ENCODE measurements at places on chromosomes 7 and 10. TPM values are rescaled to one million over a fixed set of nuclear protein-coding genes. Genes with fewer than 3 reads are reported as not detected.

- DNase-seq, result peak; percentile 44
Measured at GRCh38 chr7:880450-880849, 4.1 kb downstream of the GET4 start.

DNA sequence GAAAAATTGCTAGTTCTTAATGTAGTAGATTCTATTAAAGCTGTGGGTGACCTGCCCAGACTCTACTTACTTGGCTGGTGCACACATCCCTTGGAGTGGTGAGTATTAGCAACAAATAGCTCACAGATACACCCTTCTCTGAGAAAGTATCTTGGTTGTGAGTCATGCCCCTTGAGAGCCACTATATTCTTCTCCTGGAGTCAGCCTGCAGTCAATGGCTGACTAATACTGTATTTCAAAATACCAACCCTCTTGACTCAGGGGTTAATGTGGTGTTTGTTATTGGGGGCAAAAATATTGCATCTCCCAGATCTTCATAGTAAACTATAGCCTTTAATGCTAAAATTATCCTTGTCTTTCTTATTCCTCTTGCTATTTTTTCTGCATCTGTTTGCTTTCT lies 354.9 kb downstream of the BMPER start:
- DNase-seq, result peak; percentile 94

DNA sequence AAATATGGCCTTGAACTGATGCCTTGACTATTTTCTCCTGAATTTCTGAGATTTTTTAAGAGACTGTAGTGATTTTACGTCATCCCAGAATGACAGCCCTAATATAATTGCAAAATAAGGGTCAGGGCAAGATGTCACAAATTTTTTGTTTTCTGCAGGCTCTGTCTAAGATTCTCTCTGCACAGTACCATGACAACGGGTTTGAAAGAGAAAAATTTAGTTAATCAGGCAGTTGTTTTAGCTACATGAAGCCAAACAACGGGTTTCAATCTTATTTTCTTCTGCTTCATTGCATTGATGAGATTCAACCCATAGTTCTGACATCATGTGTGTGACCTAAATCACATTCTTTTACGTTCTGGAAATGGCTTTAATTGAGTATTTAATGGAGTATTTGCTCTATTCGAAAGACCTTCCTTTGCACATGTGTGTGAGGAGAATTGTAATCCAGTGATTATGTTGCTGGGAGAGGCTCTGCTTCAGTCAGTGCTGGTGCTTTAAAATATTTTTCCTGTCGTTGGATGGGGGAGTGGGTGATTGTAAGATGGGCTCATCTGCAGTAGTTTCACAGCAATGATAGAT lies 118.0 kb upstream of the RHOBTB1 start:
- no peak for DNase-seq

DNA sequence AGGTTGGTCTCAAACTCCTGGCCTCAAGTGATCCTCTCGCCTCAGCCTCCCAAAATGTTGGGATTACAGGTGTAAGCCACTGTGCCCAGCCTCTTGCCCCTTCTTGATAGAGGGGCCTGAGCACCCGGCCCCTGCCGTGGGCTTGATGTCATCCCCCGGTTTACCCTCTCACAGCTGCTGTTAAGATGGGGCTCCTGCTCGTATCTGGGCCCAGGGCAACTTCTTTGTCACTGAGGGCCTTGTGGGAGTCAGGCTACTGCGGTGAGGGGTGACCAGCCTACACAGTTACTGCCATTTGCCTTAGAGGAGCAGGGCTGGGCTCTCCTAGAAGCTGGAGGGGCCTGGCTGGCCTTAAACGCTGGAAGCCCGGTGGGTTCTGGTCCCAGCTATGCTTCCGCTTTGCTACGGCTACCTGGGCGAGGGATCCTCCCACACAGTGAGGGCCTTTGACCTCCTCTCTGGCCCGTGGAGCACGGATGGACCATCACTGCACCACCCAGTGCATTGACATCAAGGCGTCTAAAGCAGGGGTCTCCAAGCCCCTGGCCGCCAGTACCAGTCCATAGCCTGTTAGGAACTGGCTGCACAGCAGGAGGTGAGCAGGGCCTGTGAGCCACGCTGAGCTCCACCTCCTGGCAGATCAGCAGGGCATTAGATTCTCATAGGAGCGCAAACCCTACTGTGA lies 1.1 kb upstream of the TMEM130 start:
- DNase-seq, result no peak

The CH25H gene
- total RNA-seq, result 0.06 TPM

GRCh38 chr10:7776777-7777176 lies 11.0 kb downstream of the KIN start:
- no peak for DNase-seq

- no peak for DNase-seq
Measured at GRCh38 chr10:105956550-105956949, 1208.0 kb downstream of the SORCS1 start.

DNA sequence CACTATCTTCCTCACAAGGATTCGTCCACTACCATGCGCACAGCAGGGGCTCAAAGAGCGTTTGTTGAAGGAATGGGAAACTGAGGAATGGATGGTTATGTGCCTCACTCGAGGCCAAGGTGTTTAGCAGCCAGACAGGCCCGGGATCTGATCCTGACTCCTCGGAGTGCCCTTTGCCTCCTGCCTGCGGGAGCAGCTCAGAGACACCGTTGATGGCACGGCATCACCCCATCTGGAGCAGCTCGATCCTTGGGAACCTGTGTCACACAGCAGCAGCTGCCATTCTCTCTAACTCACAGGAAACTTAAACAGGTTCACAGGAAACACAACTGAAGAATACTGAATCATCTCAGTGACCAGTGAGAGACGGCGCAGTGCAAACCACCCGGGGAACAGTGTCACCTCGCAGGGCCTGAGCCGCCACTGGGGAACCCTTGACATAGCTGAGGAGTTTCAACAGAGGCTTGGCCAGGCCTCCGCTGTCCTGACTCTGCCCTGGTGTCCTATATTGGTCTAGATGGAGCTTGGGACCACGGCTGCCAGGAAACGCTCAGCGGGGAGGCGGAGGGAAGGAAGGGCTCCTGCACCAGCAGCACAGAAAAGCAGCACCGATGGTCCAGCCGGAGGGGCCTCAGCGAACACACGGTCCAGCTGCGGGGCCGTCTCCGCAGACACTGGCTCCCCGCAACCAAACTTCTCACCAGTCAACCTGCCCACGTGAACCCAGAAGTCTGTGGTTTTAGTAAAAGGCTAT lies 169.4 kb downstream of the ADARB2 start:
- DNase-seq, result no peak

The GPR37 gene
- total RNA-seq, result not detected

DNA sequence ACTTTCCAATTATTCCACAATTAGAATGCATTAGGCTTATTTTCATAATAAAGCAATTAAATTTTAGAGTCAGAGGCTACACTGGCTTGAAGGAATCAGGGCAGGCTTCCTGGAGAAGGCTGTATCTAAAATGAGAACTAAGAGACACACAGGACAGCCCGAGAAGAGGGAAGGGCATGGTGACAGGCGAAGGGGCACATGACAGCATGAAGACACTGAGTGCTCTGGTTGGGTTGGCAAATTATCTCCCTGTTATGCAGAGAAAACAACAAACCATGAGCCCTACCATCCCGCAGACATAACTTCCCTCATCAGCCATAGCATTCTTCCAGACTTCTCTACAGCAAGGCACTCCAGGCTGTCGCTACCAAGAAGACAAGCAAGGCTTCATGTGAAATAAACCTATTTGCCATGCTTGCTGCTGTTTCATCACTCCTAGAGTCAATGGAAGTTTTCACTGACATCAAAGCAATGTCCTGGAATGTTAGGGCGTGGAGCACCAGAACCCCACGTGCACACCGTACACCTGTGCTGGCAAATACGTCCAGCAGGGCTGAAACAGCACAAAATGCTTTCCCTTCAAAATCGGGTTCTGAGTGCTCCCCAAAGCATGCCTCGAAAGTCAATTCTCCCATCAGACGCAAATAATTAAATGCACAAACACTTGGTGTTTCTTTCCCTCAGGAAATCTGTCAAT lies 21.3 kb downstream of the VOPP1 start:
- DNase-seq, result no peak

- DNase-seq, result peak; percentile 31
Measured at GRCh38 chr7:118158766-118159165, 25.2 kb upstream of the LSM8 start.

DNA sequence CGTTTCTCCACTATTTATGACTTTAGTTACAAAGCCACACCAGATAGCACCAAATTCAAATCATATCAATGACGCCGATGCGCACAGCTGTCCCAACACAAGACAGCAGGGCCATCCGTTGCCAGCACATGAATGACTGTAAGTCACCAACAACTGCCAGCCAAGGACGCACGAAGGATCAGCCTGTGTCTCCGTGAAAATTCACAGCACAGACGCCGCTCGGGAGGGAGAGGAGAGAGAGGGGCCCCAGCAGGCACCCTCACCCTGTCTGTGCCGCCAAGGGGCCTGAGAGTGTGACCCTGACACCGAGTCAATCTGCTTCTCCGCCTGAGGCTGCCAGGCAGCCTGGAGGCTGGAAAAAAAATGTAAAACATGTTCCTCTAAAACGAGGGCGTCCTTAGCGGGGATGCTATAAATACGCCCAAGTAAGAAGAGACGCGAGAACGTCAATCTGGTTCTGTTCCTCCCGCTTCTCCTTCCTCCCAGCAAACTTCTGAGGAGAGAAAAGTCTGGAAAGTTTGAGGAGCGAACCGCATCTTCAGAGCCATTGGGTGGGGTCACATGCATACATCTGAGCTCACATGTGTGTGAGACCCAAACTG lies 111.2 kb downstream of the PTPRN2 start:
- DNase-seq, result no peak

DNA sequence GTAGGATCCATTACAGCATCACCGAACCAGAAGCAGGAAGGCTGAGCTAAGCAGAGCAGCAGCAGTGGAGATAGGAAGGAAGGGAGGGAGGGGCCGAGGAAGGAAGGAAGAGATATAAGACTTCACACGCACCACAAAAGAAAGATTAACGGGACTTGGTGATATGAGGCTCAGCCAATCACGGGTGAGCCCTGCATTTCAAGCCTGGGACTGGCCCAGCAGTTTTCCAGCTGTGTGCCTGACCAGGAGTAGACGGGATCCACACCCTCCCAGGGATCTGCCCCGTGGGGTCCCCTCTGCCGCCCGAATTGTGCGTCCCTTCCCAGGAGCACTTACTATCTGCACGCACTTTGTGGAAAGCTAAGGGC lies 16.2 kb downstream of the ATG9B start:
- no peak for DNase-seq

DNA sequence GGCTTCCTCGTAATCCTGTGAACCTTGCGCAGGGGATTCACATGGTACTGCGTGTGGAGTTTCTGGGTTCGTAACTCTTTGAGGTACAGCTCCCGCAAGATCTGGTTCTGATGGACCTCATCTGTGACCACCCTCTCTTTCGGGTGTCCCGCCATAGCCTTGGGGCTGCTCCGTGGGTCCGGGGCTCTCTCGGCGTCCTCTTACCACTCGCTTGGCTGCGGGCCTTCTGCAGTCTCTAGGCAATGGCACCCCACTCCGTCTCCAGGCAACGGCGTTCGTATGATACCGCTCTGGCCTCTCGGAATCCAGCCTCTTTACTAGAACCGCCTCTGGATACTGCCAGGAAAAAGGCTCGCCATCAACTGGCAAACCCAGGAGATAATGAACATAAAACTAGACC lies 54.7 kb upstream of the AMPH start:
- no peak for DNase-seq

- DNase-seq, result no peak
Measured at GRCh38 chr10:76298329-76298728, 866.9 kb downstream of the LRMDA start.

GRCh38 chr10:114603948-114604347 lies 54.1 kb downstream of the ABLIM1 start:
- no peak for DNase-seq

GRCh38 chr10:80191589-80192270 lies 13.6 kb downstream of the ANXA11 start:
- DNase-seq, result no peak

DNA sequence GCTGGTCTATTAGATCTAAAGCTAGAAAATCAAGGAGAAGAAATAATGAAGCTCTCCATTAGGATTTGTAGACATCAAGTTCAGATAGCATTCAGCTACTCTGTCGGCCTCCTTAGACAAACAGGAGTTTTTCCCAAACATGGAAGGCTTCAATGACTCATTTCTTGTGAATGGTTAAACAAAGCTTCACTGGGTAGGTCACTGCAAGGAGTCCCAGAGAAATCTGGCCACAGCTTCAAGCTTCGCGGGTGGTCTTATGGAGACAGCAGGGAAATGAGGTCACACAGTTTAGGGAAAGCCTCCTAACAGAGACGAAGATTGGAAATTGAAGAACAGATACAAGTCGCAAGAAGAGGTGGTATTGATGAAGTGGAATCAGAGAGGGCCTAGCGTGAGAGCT lies 22.6 kb upstream of the LRRC72 start:
- DNase-seq, result peak; percentile 8

- DNase-seq, result no peak
Measured at GRCh38 chr10:93440591-93441091, 41.5 kb downstream of the MYOF start.

- no peak for DNase-seq
Measured at GRCh38 chr10:49187044-49187484, 1.1 kb downstream of the TMEM273 start.

- DNase-seq, result no peak
Measured at GRCh38 chr10:80296942-80297341, 7.5 kb upstream of the MAT1A start.

- DNase-seq, result peak; percentile 99
Measured at GRCh38 chr7:156751319-156751718, 110.7 kb downstream of the RNF32 start.

- DNase-seq, result no peak
Measured at GRCh38 chr7:155408651-155409586, 49.0 kb upstream of the EN2 start.

DNA sequence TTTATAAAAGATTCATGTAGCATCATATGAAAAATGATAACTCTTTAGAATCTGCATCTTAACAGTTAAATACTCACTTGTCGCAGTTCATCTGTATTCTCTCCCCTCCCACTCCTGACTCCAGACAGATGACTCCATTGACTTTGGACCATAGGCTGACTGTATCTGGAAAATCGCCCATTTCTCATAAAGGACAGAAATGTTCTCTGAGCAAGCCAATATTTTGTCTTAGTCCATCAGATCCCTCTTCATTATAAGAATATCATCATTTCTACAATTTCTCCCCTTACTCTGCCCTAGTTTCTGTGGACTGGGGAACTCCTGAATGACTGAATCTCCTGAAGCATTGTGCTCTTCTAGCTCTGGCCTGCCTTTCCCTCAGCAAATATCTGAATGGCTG lies 125.4 kb downstream of the SEMA3D start:
- DNase-seq, result no peak

The UBE3C gene
- 127 TPM for total RNA-seq

- DNase-seq, result no peak
Measured at GRCh38 chr7:14144538-14144937, 155.1 kb upstream of the ETV1 start.

GRCh38 chr10:52465202-52465601 lies 151.1 kb downstream of the DKK1 start:
- DNase-seq, result no peak

The CTAGE4 gene
- 0.06 TPM for total RNA-seq

DNA sequence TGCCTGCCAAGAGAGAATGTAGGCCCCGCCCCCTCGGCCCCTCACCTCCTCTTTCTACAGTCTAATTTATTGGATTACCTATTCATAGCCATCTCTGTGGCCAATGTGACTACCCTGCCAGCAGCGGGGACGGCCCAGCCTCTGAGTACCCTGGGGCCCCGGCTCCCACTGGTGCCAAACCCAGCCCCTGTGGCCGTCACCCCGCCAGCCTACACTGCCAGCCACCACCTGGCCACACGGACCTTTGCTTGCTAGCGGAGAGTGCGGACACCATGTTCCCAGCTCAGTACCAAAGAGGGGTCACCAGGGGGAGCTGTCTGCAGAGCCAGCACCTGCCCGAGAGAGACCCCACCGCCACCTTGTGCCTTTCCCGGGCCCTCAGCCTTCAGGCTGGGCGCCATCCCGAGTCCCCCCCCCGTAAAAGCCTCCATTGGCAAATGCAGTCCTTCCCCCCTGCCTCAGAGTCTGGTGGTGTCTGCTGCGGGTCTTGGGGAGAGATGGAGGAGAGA lies 511.1 kb downstream of the ZNF37A start:
- DNase-seq, result no peak

Measured in LHCN-M2 (cell line).